Head of caudate nucleus (tissue), 42 donors: ENCODE measurements at places on chromosomes 4 and X.

DNA sequence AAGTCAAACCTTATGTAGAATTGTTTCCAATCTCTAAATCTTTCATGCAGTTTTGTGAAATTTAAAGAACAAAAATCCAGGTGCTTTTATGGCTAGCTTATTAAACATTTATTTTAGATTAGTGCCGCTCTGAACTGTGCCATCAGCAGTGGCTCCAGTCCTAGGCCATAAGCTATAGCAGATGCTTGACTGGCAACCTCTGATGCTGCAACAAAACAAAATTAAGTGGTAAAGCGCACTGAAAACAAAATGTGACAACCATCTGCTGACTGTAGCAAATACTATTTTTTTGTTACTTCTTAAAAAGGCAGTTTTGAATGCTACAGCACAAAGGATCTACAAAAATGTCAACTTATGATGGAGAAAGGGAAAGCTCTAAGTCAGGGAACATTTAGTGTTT lies 237.4 kb downstream of the DCLK2 start:
- DNase-seq = no peak

GRCh38 chr4:24795666-24796381 lies 451 bp downstream of the SOD3 start:
- no peak for DNase-seq

DNA sequence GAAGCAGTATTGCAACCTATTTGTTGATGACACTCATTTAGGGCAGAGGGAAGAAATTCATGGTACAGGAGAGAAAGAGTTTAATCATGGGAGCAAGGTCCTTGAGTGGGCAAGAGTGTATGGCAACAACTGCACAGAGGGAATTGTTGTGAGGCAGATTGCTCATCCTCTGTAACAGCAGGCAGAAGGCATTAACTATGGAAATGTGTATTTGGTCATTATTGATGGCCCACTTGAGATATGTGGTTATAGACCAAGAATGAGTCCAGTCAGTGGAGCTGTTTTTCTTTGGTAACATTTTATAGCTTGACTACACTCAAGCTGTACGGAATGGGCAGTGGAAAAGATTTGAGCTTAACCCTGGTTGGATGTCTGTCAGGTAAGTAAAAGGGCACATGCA lies 15.9 kb downstream of the PLRG1 start:
- DNase-seq = no peak

- no peak for DNase-seq
Measured at GRCh38 chr4:113397114-113397701, 347.8 kb downstream of the ANK2 start.

- DNase-seq = no peak
Measured at GRCh38 chrX:15694941-15695451, 30.4 kb upstream of the CLTRN start.

DNA sequence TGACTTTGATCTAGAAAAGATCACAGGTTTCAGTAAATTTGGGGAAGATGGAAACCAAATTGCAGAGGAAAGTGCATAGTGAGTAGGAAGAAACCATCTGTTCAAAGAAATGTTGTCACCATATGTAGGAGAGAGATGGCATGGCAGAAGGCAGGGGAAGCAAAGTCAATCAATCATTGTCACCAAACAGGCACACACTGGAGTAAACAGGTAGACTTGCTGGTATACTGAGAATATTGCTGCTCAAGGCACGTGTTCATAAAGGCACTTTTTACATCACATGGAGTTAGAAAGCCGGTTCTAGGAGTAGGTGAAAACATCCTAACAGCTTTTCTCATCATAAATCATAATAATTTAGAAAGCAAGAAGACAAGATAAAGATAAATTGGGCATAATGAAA lies 550.5 kb upstream of the FAT1 start:
- no peak for DNase-seq

DNA sequence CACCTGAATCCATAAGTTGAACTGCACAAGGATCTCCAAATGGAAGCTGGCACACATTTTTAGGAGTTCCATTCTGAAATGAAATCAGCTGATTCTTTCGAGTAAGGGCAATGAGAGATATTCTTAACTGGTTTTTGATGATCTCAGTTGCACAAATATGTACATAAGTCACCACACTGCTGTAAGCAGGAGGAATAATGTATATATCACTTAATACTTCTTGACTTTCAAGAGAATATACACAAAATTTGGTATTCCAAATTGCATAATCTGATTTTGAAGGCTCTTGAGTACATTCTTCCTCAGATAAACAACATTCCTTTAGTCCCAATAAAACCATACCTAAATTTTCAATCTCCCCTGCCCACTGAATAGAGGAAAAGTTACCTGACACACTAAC lies 8.2 kb downstream of the FANCB start:
- no peak for DNase-seq

DNA sequence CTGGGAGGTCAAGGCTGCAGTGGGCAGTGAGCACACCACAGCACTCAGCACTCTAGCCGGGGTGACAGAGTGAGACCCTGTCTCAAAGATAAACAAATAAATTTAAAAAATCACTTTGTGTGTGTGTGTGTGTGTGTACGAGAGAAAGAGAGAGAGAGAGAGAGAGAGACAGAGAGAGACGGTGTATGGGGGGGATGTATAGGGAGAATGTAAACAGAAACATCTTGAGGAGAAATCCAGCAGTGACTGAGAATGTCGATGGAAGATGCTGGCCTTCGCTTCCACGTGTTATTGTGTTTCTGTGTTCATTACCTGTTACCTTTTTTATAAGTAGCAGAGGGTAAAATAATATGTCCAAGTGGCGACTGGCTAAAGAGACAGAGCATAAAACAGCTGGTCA lies 23.6 kb upstream of the RBPJ start:
- no peak for DNase-seq

- DNase-seq = no peak
Measured at GRCh38 chr4:147616849-147617172, 386 bp upstream of the TMEM184C start.

DNA sequence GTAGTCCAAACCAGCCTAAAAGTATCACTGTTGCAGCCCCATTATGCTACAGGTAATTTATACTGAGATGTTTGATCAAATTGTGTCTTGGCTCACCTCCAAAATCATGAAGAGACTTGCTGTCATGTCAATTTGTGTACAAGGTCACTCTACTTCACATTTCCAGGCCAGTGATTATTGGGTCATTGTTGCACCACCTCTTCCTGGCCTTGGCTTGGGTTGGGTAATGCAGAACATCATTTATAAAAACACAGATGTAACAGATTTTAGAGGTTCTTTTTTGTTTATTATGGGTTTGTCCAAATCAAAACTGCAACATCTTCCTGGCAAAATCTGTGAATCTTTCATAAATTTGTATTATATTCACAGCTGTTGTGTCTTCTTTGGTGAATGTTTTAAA lies 459.5 kb downstream of the ANKRD50 start:
- DNase-seq = no peak

DNA sequence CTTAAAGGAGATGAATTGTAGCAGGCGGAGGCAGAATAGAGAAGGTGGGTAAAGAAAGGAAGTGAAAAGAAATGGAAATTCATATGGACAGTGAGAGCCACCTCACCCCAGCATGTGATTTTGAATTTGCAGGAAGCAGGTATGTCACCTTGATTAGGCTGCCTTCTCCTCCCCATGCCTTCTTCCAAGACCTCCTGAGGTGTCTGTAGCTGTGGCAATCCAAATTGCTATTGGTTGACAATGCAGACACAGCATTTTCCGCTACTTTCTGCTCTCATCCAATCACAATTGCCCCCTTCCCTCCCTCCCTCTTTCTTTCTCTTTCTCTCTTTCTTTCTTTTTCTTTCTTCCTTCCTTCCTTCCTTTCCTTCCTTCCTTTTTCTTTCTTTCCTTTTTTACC lies 38.5 kb downstream of the RAB33B start:
- no peak for DNase-seq

- DNase-seq = no peak
Measured at GRCh38 chrX:43373032-43373431, 283.1 kb upstream of the MAOA start.

DNA sequence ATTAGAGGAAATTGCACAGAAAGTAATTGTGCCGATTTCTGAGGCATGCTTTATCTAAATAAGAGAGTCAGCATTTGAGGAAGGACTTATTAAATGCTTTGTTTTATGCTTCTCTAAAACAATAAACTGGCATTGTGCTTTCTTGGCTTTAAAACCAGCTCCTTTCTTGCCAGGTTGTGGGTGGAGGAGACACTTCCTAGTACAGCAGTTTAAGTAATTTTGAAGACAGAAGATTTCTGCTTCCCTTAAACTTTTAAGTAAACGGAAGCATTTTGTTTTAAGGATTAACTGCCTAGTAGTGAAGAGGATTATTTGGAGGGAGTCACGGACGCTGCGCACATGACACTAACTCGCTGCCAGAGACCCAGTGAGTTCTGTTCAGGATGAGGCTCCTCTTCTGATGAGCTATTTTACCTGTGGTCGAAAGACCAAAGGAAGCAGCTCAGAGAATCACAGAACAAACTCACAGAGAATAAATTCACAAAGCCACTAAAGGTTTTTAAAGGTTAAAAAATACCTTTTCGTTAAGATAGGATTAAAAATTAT lies 169.5 kb downstream of the TLL1 start:
- no peak for DNase-seq

DNA sequence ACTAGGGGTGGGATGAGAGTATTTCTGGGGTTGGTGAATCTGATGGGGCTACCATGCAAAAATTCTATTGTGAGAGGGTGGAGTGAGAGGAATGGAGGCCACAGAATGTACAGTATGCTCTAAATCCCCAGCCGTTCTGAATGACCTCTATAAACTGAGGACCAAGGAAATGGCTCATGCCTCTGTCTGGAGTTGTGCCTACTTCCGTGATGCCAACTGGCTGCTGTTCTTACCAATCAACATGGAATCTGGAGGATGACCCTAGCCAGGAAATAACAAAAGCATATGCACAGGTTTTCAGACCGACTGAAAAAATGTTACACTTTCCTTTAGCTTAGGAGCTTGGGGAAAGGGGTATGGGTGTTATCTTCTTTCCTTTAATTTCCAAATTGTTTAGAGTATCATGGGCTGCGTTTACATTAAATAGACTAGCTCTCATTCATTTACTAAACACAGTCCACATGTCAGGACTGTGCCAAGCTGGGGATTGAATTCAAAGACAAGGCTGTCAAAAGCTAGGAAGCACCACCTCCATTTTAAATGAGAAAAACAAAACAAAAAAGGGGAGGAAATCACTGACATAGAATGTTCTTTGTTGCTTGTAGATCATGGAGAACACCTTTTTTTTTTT lies 20.2 kb upstream of the CCKAR start:
- DNase-seq = no peak

GRCh38 chrX:70386235-70386634 lies 36.9 kb upstream of the GDPD2 start:
- DNase-seq = no peak

DNA sequence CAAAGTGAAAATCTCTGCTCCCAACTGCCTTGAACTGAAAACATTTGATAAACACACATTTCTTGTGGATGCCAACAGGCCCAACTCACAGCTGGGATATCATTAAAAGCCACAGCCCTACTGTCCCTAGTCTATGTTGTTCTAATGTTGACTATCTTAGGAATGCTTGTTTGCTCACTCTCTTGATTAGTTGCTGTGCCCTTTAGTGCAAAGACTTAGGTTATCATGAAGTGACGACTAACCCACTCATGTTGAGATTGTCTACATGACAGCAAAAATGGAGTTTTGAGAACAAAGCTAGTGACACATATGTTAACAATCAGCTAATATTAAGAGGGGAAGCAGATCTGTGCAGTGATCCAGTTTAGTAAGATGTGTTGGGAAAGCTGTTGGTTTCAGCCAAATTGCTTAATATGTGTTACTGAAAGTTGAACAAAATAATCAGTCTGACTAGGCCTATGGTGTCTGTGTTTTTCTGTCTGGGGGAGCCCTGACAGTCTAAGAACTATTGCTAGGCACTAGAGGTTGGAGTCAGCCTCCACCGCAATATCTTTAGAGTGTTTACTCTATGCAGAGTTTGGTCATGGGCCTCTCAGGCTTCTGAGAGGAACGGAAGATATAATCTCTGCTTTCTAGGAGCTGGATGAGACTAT lies 125.5 kb downstream of the ATG4A start:
- DNase-seq = no peak

GRCh38 chr4:148481636-148482035 lies 39.4 kb upstream of the NR3C2 start:
- no peak for DNase-seq

DNA sequence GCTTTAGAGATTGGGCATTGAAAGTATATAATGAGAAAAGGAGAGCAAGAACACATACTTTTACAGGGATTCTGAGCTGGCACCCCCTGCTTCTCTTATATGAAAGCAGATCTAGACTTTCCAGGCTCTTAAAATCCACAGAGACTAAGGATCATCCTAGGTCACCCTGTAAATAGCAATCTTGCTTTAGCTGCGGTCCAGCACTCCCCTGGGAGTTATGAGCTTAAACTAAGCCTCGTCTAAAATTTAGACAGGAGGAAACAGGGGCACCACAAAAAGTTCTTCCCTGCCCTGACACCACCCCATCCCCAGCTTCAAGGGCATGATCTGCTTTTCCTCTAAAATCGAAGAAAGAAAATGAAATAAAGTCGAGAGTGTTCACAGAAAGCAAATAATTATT lies 143.3 kb upstream of the KCNIP4 start:
- no peak for DNase-seq

- DNase-seq = no peak
Measured at GRCh38 chrX:10847333-10847732, 226.9 kb upstream of the MID1 start.

DNA sequence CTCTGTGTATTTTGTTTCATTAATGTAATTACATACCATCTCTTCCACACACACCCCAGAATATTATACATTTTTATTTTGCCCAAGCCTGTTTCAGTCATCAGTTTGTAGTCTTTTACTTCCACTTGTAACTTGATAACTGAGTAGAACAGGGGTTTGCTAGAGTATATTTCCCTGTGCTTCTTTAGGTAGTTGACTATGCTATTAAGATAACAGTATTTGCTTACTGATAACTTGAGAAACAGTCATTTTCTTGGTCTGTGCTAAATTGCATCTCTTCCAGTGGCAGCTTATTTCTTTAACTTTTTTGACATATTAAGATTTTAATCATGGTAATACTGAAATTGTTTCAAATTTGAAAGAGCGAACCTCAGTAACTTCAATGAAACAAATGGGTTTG lies 7.0 kb upstream of the XK start:
- no peak for DNase-seq

DNA sequence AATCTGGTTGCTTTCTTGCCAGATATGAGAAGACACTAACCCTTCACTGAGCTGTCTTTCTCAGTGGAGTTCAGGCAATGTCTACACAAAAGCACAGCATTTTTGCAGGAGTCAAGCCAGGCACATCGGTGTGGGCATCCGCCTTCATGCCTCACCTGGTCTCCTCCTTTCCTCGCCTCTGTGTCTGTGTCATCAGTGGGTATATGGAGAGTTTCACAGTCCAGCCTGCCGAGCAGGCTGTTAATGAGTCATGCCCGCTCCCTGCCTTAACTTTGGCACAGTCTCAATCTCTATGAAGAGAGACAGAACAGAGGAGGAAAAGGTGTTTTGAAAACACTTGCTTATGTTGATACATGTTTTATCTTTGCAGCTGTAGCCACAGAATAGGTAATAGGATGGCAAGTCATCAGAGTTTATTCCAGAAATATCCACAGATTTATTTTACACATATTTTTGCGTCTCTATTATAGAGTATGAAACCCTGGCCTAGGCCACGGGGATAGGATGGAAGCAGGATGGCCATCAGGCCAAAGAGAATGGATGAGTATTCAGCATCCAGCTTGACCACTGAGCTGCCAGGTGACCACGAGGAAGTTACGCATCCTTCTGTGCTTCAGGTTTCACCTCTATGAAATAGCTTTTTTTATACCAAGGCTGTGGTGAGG lies 32.8 kb upstream of the MAML3 start:
- no peak for DNase-seq
